ENCODE measurements at places on chromosomes 5 and 9.

DNA sequence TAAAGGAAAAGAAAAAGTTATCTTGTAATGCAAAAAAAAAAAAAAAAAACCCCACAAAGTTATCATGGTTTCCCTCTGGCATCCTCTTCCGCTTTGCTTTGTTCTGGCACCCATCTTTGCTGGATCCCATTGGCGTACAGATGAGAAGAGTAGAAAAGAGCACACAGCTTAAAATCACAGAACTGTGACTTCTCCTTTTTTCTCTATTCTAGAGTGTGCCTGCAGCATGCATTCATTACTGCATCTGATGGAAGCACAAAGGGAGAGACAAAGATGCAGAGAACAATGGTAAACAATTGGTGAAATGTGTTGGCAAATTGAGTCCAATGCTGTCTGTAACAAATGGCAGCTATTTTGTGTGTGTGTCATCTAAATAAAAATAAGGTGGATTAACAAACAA lies 440.8 kb upstream of the PIK3R1 start:
- DNase-seq = no peak

DNA sequence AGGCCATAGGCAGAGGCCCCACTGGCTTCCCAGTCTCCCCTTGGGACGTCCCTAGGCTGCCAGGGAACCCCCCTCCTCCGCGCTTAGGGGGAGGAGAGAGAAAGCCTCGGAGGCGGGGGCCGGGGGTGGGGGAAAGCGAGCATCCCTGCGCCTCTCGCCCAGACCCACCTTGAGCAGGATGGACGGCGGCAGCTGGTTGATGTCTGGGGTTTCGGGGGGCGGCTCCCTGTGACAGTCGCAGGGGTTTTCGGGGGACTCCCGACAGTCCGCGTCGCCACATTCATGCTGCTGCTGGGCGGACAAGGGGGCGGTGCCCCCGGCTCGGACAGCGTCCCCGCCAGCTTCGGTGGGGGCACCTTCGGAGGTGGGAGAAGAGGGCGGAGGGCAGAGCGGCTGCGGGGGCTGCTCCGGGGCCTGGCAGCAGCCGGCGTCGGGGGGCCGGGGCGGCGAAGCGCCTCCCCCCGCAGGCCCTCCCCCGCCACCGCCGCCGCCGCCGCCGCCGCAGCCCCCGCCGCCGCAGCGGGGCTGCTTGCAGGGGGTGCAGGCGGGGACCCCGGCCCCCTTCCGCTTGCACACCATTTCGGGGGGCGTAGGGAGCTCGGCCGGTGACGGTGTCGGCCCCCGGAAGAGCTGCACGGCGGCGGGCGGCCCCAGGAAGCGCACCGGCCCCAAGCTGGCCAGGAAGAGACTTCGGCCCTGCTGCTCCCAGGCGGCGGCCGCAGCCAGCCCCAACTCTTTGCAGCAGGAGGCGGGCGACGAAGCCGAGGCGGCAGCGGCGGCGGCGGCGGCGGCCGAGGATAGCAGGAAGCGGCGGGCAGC lies 1.2 kb downstream of the FBXL17 start:
- DNase-seq = no peak

GRCh38 chr9:25418974-25419373 lies 259.3 kb downstream of the TUSC1 start:
- DNase-seq = no peak

GRCh38 chr9:116774421-116775180 lies 87.5 kb downstream of the TRIM32 start:
- DNase-seq = peak; percentile 29

Measured in D721Med (cell line).